ENCODE measurements at places on chromosomes 6 and 20. TPM values are rescaled to one million over a fixed set of nuclear protein-coding genes. Genes with fewer than 3 reads are reported as not detected.

COL20A1 gene
- 0.05 TPM for total RNA-seq

OTOR gene
- total RNA-seq = not detected

DNA sequence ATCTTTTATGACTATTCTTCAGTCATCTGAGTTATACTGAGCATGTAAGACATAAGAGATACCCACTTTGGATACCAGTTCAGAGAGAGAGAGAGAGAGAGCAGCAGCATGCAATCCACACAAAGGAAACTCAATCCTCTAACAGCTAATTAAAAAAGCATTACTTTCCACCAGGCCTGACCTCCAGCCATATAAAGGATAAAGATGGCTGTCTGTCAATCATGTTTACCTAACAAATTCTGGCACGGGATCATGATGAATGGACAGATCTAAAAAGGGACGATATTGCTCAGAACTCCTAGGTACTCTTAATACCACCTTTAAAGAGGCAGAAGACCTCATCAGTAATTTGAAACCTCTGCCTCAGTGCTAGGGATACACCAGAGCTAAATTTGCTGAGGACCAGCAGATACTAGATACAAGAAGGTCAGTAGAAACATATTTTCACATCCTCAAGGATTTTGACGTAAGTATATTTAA lies 159.2 kb downstream of the RPS12 start:
- DNase-seq = no peak

MDFI gene
- not detected for total RNA-seq

DNA sequence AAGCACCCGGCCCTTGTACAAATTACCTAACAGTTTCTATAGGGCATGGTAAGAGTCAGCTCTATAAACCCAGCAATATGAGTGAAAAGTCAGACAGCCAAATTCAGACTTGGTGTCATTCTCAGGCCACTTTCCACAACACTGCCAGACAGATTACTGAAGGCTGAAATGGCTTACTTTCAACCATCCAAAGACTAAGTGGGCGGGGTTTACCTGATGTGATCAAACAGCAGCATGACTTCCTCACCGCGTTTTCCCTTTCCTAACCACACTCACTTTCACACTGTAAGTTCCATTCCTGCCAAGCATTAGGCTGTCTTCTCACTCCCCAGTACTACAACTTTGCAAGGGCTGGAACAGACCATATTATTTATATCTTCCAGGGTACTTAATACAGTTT lies 85.9 kb downstream of the SMLR1 start:
- DNase-seq = no peak

- DNase-seq = no peak
Measured at GRCh38 chr6:161094955-161095354, 103.4 kb downstream of the MAP3K4 start.

BHLHE23 gene
- total RNA-seq = not detected

- DNase-seq = no peak
Measured at GRCh38 chr20:23097636-23098580, 11.8 kb upstream of the CD93 start.

CD93 gene
- total RNA-seq = not detected

DNA sequence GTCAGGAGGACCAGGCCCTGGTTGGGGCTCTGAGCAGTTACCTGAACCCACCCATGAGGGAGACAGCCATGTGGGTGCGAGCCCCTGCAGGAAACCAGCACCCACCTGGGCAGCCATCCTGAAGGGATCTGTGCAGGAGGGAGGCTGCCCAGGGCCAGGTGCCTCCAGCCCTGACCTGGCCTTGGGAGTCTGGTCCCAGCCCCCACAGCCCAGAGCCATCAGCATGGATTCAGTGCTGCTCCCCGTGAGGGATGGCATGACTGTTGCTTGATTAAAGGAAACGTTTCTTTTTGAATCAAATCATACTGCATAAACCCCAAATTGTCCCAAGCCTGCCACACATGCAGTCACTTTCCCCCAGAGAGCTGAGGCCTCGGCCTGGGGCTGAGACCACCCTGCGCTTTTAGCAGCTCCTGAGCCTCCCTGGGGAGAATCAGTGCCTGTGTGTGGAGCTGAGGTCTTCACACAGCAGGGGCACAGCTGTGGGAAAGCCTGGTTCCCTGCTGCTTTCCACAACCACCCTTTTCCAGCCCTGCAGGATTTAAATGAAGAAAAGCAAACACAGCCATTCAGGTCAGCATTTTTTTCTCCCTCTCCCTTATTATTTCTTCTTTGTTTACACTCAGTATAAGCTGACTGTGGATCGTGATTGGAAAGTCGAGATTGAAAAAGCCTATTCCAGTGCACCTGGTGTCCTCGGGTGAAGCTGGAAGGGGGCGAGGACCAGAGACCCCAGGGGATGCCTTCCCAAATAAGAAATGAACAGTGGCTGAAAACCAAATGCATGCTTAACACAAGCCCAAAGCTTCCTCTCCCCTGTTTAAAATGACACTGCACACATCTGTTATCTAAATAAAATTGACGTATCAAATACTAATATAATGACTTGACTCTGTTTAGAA lies 283.9 kb downstream of the SMOC2 start:
- no peak for DNase-seq

CLPSL2 gene
- total RNA-seq = not detected

PPP1R14C gene
- total RNA-seq = not detected

DNA sequence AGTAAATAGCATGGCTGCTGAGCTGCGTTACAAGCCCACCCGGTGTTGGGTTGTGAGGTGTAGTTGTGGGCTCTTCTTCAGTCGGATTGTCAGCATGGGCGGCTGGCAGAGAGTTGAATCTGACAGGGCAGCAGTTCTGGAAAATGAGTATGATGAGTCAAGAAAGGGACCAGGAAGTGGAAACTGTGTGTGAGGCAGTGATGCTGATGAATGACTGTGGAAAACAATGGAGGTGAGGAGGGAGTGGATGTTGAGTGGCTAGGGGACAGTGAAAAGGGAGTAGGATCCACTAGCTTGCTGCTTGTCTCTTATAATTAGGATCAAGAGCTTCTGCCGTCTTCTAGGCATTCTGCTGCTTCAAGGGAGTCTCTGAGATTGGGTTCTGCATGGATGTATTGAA lies 154.3 kb downstream of the ESR1 start:
- no peak for DNase-seq

NR2E1 gene
- not detected for total RNA-seq

ZNF334 gene
- not detected for total RNA-seq

SIRPB2 gene
- not detected for total RNA-seq

MED20 gene
- 27.3 TPM for total RNA-seq

- no peak for DNase-seq
Measured at GRCh38 chr20:12947691-12948090, 61.1 kb upstream of the SPTLC3 start.

DNA sequence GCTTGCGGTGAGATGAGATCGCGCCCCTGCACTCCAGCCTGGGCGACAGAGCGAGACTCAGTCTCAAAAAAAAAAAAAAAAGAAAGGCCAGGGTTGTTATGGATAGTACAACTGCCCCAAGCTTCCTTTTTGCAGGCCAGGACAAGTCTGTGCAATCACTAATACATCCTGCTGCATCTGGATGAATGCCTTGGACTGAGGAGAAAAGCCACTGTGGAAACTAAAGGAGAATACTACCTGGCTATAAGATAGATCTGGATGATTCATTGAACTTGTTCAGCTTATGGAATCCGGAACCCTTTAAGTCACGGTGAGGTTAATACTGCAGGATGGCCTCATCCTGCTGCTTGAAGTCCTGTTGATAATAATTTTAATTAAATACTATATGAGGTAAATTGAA lies 278.2 kb downstream of the TFAP2A start:
- DNase-seq = no peak

DNA sequence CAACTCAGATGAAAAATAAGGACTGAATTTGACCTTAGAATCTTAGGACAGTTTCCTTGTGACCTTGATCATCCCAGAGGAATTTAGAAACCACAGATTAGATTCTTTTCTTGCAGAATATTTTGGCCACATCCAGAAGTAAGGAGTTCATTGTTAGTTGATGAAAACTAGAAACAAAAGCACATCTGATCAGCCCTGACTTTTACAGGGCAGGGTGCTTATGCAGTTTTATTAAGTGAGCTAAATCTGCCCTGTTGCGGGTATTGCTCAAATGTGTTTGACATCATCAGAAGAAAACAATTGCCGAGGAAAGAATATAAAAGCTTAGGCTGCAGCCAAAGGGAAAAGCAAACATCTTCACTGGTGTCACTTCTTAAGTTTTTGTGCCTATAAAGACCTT lies 100.8 kb downstream of the MTFR2 start:
- no peak for DNase-seq

PDE7B gene
- 0.52 TPM for total RNA-seq

GRCh38 chr6:169816054-169816453 lies 64.6 kb downstream of the ERMARD start:
- DNase-seq = no peak
